ENCODE measurements at places on chromosomes 11 and 22.

DNA sequence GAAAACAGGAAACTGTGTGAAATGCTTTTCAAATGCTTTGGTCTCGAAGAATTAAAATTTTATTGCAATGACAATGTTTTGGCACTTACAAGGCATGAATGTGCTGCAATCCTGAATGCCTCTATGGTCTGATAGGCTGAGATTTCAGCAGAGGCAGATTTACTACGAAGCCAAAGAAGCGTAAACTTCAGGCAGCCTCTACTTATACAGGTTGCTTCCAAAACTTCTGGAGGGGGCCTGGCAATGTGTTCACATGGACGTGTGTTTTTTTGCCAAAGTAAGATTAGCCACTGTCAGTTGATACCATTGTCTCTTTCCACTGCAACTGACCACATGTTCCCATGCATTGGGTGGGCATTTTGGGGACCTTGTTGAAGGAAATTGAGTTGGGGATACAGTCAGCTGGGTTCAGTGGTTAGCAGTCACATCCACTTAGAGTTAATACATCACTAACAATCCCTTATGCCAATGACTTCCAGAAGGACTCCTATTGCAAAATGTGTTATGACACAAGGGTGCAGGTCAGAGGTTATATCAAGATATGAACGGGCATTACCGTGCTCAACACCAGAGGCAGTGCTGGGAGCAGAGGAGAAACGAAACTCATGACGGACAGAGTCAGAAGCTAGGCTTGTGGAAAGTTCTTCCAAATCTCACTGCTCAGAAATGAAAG lies 48.8 kb downstream of the ABTB2 start:
- no peak for DNase-seq

- DNase-seq: no peak
Observed at GRCh38 chr11:86577644-86578636, 94.5 kb downstream of the ME3 start.

- no peak for DNase-seq
Observed at GRCh38 chr11:969651-970205, 44.1 kb downstream of the AP2A2 start.

- no peak for DNase-seq
Observed at GRCh38 chr11:79030448-79030847, 410.4 kb downstream of the TENM4 start.

- DNase-seq: no peak
Observed at GRCh38 chr22:44037519-44038375, 13.6 kb downstream of the PARVB start.

DNA sequence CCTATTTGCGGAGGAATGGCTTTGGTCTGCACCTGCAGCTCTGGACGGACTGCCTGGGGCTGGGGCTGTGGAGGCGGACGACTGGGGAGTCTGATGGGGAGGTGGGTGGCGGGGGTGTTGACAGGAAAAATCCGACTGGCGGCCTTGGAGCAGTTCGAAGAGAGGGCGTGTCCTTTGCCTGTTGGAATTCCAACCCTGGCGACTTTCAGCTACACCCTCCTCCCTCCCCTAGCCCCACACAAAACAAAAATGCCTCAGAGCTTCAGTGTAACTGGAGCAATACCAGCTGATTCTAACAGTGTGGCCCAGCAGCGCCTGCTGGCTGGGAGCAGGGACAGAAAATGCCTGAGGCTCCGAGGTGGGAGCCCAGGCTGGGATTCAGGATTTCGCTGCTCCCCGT lies 85.4 kb downstream of the ATXN10 start:
- no peak for DNase-seq

DNA sequence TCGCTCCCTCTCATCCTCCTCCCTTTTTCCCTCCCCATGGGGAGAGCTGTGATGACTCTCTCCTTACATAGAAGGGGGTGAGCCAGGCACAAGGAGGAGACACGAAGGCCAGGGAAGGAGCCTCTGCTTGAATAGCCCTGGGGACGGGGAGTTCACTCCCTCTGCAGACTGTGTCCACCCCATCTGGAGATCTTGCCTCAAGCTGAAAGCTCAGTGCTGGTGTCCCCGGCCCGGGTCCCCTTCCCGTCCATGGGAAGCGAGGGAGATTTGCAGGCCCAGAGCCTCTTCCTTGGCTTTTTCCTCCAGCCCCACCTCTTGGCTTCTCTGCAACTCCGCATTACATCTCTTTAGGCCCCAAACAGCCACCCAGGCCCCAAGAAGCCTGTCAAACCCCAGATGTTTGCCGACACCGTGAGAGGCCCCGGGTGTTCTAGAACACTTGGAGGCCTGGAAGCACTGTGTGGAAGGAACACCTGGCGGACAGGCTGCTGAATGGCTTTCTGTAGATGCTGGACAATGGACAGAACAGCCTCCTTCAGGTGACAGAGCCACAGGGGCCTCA lies 32.3 kb downstream of the LINC01488 start:
- DNase-seq: no peak

DNA sequence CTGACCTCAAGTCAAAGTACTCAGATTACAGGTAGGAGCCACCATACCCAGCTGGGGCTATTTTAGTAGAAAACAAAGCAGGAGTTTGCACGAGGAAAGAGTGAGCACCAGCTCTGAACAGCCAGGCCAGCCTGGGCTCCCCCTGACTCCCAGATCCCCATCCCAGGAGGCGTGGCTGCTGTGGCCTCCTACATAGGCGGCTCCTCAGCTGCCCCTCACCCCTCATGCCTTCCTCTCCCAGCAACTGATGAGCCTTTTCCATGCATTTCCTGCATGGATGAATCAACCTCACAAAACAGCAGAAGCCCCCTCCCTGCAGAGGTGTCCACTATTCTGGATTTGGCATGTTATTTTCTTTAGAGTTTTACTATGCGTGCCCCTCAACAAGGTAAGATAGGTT lies 10.5 kb upstream of the FLRT1 start:
- no peak for DNase-seq

DNA sequence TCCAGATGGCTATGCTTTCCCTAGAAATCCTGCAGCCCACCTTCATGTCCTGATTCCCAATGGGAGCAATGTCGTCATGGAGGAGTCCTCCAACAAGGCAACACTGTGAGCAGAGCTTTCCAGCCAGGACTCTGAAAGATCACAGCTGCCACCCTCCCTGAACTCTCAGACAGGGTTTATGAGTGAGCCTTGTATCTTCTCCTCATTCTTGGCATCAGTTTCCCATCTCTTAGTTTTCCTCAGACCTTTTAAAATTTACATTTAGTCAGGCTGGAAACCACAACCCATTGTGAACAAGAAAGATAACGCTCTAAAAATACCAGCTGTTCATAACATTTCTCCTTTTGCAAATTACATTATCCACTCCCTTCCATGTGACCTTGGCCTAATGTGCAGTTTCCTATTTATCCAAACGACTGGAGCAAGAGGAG lies 15.6 kb upstream of the LYVE1 start:
- DNase-seq: no peak

DNA sequence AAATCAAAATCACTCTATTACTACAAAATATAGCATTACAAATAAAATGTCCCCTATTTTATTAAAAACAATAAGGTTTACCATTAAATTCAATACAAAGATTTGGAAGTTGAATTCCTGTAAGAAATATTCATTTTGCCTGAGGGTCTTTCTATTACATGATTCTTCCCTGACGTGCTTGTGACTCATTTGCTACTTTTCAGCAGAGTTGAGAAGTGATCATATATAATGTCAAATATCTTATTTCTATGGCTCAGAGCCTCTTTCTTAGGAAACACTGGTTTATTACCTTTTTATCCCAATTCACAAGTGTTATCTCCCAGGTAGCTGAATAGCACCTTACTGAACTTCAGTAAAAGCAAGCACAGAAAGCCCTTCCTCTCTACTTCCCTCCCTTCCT lies 65.2 kb upstream of the CNTN5 start:
- no peak for DNase-seq

DNA sequence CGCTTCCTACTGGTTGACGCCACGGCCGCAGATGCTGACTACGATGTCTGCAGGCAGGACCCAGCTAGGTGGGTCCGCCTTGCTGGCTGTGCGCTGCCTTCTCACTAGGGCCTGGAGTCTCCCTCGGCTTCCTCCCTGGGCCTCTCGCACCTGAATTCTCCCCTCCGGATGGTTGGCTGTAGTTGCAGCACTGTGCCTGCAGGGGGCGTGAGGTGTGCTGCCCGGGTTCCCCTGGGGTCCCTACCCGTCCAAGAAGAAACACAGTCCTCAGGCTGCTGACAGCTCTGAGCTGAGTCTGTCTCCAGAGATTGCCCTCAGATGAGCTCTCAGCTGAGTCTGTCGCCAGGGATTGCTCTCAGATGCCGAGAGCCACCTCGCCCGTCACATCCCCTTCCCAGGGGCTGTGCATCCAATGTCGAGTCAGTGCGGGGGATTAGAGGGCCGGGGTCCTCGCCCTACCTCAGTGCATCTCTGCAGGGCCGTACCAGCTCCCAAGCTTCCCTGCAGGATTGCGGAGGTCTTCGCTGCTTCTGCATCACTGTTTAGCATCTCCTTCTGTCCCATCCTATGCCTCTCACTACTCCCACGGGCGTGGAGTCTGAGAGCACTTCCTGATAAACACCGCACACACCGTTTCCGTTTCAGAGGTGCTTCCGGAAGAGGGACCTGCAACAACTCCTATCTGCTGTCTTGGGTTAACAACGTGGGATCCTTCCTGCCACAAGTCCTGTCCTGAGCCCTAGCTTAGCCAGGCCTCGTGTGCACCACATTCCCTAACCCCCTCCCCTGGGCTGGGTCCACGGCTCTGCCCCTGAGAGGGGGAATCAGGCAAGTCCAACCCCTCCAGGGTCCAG lies 196.9 kb downstream of the CSNK2A3 start:
- DNase-seq: no peak

- DNase-seq: no peak
Observed at GRCh38 chr22:23403720-23404688, 176.1 kb downstream of the IGLL1 start.

DNA sequence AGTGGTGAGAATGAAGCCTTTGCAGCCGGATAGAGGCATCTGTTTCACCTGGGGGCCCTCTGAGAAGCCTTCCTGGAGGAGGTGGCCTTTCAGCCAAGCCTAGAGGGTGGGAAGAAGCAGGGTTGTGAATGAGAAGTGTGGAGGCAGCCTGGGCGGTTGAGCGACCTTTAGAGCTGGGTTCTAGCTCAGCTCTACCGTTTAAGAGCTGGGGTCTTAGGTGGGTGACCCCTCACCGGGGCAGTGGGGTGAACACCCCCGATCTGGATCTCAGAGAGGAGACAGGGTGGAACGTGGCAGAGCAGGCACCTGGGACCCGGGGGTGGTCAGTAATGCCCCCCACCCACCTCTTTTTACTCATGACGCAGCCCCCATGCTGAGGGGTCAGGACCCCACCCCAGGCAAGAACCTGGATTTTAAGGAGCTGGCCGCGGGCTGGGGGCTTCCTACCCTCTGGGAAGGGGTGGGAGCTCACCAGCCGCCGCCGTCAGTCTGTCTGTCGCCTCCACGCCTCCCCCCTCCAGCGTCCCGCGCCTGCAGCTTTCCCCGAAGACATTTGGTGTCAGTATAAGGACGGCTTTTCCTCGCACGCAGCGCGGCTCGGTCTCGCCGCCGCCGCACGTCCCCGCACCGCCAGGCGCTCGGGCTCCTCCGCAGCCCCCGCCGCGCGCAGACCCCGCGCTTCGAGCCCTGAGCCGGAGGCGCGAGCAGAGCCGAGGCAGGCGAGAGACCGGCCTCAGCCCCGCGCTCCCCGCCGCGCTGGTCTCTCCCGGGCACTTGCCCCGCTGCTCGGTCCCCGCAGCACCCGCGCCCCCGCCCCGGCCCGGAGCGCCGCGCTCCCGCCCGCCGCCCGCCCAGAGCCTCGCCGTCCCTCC lies 13.3 kb upstream of the CACNA1I start:
- no peak for DNase-seq

GRCh38 chr11:2508793-2509192 lies 64.0 kb downstream of the KCNQ1 start:
- no peak for DNase-seq

GRCh38 chr11:92841719-92842118 lies 127.7 kb upstream of the MTNR1B start:
- DNase-seq: no peak

- DNase-seq: no peak
Observed at GRCh38 chr22:31253949-31254348, 38.3 kb downstream of the PIK3IP1 start.

DNA sequence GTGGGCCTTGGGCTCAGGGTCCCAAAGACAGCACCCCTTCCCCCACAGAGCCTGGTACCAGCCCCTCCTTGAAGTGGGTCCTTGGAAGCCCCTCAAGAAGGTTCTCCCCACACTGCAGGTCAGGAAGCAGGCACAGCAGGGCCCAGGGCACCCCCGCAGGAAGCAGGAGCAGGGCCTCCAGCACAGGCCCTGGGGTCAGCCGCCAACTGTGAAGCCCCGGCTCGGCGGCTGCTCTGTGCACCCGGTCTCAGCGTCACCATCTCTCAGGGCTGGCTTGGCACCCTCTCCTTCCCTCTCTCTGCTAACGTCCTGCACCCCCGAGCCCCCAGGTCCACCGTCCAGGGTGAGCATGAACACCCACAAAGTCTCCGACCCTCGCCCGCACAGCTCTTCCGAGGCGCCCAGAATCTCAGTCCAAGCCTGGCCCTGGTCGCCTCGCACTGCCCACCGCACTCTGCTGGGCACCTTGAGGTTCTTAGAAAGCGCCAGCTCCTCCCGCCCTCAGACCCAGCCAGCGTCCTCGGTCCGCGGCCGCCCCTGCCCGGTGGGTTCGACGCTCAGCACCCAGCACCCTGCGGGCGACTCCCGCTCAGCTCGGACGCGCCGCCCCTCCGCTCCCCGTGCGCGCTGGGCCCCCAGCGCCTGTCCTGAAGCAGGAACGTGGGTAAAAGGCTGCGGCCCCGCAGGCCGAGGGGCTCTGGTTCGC lies 1.4 kb upstream of the SIGIRR start:
- DNase-seq: no peak

DNA sequence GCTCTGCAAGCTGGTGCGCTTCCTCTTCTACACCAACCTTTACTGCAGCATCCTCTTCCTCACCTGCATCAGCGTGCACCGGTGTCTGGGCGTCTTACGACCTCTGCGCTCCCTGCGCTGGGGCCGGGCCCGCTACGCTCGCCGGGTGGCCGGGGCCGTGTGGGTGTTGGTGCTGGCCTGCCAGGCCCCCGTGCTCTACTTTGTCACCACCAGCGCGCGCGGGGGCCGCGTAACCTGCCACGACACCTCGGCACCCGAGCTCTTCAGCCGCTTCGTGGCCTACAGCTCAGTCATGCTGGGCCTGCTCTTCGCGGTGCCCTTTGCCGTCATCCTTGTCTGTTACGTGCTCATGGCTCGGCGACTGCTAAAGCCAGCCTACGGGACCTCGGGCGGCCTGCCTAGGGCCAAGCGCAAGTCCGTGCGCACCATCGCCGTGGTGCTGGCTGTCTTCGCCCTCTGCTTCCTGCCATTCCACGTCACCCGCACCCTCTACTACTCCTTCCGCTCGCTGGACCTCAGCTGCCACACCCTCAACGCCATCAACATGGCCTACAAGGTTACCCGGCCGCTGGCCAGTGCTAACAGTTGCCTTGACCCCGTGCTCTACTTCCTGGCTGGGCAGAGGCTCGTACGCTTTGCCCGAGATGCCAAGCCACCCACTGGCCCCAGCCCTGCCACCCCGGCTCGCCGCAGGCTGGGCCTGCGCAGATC lies 16.5 kb downstream of the P2RY2 start:
- DNase-seq: no peak

GRCh38 chr22:20595461-20595860 lies 88.1 kb downstream of the MED15 start:
- no peak for DNase-seq
